Right forelimb (tissue), 1 donor: ENCODE measurements at places on chromosomes 12 and 14.

- DNase-seq = no peak
Measured at GRCh38 chr14:77618381-77618970, 2.0 kb upstream of the SPTLC2 start.

DNA sequence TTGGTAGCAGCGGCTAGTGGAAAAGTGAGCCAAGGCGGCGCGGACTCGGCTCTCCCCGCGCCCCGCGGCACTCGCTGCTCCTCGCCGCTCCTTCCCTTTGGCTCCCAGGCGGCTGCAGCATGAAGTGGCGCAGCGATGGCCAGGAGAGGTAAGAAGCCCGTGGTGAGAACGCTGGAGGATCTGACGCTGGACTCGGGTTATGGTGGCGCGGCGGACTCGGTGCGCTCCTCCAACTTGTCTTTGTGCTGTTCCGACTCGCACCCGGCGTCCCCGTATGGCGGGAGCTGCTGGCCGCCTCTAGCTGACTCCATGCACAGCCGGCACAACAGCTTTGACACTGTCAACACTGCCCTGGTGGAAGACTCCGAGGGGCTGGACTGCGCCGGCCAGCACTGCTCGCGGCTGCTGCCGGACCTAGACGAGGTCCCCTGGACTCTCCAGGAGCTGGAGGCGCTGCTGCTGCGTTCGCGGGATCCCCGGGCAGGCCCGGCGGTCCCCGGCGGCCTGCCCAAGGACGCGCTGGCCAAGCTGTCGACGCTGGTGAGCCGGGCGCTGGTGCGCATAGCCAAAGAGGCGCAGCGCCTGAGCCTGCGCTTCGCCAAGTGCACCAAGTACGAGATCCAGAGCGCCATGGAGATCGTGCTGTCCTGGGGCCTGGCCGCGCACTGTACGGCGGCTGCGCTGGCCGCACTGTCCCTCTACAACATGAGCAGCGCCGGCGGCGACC is 225.6 kb upstream of the CRY1 start:
- DNase-seq = peak; percentile 67

GRCh38 chr12:114904254-114905003 is 220.5 kb upstream of the TBX3 start:
- no peak for DNase-seq

DNA sequence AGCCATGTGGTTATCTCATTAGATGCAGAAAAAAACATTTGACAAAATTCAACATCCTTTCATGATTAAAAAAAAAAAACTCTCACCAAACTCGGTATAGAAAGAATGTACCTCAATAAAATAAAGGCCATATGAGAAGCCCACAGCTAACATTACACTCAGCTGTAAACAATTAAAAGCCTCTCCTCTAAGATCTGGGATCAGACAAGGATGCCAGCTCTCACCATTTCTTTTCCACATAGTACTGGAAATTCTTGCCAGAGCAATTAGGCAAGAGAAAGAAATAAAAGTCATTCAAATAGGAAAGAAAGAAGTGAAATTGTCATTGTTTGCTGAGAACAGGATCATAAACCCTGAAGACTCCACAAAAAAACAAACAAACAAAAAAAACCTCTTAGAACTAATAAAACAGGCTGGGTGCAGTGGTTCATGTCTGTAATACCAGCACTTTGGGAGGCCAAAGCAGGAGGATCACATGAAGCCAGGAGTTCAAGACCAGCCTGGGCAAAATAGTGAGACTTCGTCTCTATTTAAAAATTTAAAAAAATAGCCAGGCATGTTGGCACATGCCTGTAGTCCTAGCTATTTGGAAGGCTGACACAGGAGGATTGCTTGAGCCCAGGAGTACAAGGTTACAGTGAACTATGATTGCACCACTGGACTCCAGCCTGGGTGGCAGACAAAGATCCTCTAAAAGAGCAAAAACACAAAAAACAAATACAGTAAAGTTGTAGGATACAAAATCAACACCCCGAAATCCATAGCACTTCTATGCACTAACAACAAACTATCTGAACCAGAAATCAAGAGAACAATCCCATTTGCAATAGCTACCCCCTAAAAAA is 114.4 kb downstream of the FOXA1 start:
- DNase-seq = no peak

- no peak for DNase-seq
Measured at GRCh38 chr12:25295361-25295760, 44.6 kb upstream of the KRAS start.

DNA sequence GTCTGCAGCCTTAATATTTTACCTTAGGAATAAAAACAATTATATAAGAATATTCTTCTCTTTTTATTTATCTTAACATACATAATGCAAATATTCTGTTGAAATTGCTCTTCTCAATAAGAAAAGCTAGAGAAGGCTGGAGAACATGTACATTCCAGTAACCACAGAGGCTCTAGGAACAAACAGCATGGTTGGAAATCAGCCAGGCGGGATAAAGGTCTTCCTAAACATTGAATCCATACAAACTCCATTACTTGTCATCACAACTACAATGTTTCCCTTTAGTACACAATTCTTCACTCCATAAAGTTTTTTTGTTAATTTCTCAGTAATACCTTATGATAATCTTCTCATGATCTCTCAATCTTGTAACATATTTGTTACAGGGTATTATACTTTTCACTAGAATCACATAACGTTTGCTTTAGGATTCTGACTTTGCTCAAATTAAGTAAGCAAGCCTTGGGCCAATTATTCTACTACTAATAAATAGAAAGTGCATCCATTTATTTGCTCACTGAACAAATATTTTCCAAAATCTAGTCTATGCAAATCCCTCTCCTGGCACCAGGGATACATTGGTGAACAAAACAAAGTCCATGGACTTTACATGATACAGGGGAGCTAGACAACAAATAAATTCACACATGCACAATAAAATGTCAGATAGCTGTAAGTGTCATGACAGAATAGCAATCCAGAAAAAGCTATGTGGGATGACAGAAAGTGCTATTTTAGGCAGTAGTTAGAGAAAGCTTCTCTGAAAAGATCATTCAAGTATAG is 237.5 kb upstream of the TMTC1 start:
- no peak for DNase-seq

DNA sequence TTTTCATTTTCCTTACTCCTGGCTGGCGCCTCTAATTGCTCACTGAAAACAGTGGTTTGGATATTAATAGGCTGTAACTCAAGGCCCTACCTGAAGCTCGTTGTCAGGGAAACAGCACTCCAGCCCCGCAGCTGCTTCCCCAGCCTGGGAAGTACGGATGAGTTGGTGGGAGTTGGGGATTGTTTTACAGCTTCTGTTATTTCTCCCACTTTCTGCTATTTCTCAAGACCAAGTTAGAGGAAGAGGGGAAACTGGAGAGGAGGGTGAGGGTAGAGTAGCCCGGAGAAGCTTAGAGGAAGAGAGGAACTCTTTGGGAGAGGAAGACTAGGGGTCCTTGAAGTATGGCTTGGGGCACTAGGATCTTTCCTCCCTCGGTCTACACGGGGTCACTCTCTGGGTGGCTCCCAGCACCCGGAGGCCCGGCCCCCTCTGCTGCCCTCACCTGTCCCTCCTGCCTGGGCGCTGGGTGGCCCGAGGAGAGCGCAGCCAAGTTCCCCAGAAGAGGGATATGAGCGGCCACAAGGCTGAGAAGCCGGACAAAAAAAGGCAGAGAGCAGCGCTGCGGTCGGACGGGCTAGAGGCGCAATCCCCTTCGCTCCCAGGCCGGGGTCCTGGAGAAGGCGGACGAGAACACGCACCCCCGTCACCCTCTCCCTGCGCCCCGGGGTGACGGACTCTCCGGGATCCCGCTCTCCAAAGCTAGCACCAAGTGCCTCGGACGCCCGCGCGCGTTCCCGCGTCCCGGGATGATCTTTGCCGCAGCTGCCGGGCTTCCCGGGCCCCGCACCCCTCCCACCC is 671 bp downstream of the SPTB start:
- DNase-seq = no peak

GRCh38 chr14:75566321-75566720 is 12.1 kb upstream of the FLVCR2 start:
- no peak for DNase-seq

GRCh38 chr12:60066655-60067054 is 470.8 kb downstream of the SLC16A7 start:
- no peak for DNase-seq
